Neural progenitor cell (in vitro differentiated cells): ENCODE measurements at places on chromosomes 12 and 14. TPM values are rescaled to one million over a fixed set of nuclear protein-coding genes. Genes with fewer than 3 reads are reported as not detected.

DNA sequence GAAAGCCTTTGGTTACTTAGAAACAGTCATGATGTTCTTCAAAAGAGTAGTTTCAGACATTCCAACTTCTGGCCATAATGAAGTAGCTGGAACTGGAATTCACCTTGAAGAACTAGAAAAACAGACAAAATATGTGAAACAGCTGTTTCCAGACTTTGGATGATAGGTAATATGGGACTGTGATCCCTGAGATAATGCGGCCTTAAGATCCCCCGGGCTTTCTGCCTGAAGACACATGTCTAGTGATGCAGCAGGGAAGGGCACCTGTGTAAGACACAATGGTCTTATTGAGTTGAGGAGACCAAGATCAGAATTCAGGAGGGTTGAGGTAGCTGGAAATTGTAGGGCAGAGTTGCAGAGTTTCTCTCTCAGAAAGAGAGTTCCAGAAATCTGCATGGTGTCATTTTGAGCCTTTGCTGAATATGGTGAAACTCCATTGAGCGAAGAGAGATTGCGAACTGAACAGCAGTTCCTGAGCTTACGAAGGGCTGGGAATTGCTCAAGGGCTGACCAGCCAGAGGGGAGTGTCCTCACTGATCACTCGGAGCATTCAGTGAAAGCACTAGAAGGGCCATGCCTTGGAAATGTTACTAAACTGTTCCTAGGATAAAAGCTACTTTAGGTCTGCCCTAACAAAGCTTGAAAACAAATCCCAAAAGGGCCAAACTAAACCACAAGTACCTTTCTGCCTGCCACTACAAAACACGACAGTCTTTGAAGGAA lies 41.7 kb upstream of the FRS2 start:
- peak; percentile 6 for DNase-seq

DNA sequence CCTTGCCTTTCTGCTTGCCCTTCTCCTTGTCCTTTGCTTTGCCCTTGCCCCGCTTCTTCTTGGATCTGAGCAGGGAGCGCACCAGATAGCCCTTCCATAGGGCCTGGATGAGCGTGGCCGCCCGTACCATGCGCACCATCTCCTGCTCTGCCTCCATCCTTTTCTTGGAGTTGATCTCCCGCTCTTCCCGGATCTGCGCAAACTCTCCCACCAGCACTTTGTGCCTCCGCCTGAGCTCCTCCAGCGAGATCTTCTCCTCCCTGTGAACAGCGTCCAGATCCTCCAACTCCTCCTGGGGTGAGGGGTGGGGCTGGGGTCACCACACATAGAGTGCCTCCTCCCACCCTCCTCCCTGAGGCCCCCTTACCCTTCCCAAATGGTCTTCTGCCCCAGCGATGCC lies 10.1 kb downstream of the RITA1 start:
- DNase-seq, result no peak

Gene RAD9B
- total RNA-seq, result 0.17 and 0.31 TPM in 2 replicates

DNA sequence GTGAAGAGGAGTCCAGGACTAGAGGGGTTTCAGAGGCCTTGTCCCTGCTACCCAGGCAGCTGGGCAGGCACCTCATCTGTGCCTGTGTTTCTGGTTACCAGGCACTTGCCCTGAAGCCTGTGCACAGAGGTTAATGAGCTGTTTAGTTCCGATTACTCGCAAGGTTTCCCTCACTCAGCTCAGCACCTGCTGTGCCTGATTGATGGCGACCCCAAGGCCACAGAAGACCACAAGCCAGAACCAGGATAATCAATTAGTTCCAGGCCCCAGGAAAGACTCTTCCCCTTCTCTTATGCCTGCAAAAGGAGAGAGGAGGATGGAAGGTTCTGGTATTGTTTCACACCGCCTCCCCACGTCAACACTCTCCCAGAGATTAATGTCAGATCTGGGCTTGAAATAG lies 88.8 kb upstream of the NOS1 start:
- peak; percentile 37 for DNase-seq

- DNase-seq, result no peak
Measured at GRCh38 chr12:9897535-9897934, 16.2 kb downstream of the KLRF2 start.
